ENCODE measurements at places on chromosomes 7 and 10.

- DNase-seq: no peak
Measured at GRCh38 chr10:10629512-10629911, 388.2 kb upstream of the CELF2 start.

GRCh38 chr7:65809982-65810288 lies 62.9 kb upstream of the VKORC1L1 start:
- DNase-seq: no peak

DNA sequence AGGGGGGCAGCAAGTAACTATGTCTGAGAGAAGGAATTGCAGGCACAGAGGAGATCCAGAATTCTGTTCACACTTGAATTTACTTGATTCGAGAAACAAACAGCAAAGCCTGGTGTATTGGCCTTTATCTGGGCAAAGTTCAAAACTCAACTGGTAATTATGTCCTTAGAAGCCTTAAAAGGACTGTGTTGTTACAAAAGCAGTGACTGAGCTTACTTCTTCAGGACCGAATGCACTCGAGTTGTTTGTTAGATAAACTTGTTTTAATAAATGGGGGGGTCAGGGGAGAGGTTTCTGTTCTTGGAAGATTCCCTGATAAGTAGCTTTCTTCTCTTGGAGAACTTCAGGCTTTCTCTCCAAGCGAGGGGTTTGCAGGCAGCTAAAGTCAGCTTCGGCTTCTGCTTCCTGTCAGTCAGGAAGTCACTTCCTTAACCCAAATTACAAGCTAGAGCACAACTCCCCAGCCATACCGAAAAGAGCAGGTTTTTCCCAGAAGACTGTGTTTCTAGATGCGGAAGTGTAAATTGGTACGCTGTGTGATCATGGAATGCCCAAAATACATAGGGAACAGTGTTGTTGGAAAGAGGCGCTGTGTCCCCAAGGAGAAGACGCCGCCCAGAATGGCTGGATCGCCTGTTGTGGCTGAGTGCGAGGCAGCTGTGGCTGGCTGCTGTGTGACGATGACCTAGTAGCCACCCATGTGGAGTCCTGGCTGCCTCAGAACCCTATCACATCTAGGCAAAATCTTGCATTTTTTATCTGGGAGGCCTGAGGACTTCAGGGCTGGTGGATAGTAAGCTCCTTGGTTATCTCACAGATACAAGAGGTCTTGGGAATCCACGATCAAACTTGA lies 110.4 kb downstream of the TCF7L2 start:
- DNase-seq: peak; percentile 25

DNA sequence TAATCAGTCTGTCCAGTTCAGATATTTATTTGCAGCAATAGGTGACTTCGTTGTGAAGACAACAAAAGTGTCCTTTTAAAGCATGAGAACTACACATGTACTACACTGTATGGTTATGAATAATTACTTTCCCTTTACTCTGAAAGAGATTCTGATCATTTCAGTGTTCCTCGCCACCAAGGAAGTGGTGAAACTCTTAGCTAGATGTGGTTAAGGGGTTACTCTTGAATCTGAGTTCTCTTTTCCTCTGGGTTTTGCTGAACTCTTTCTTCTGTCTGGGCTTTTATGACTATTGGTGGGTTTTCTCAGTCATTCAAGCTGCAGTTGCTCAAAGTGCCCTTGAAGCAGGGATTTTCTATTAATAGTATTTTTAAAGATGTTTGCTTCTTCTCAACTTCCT lies 127.9 kb upstream of the SEM1 start:
- DNase-seq: no peak

GRCh38 chr7:147096629-147097028 lies 980.0 kb downstream of the CNTNAP2 start:
- no peak for DNase-seq

DNA sequence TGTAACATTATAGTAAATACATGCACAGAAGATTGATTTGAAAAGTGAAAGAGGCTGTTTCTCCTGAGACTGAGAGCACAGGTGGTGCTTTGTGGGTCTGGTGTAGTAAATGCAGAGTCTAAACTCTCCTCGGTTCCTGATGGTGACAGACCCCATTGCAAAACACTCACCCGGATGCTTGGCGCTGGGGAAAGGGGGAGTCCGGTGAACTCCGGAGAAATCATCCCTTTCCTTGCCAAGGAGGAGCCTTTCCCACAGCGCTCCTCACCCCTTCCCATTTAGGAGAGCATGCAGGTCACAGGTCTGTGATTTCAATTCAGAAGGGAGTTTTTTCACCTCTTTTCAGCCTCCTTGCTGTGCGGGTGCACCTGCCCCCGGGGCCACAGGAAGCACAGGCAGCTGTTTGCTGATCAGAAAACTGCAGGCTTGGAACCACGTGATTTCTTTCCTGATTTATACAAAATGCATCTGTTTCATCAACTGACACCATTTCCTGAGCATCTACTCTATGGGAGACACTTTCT lies 75.6 kb upstream of the LYZL2 start:
- DNase-seq: no peak

DNA sequence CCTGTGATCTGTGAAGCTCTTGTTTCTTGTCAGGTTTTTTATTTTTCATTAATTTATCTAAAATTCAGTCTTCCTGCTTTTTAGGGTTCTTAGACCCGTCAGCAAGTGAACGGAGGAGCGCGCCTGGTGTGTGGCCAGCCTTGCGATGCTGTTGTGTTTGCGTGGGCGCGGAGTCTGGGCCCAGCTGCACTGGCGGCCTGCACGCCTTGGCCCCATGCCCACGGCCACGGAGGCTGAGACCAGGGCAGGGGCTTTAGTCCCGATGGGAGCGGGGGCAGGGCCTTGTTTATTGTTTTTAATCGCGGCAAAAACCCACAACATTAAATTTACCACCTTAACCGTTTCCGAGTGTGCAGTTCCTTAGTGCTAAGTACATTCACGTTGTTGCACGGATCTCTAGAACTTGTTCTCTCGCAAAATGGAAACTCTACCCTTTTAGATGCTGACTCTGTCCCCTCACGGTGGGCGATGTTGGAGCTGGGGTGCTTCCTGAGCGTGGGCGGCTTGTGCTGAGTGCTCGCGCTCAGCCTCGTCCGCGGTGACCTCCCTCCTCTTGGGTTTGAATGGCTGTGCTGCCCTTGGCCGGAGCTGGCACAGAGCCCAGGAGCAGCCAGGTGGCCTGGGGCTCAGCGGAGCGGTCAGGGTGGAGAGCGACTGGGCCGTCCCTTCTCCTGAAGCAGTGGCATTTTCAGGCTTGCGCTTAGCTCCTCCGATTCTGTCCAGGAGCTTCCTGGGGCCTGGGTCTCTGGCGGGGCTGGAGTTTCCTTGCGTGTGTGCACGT lies 69.1 kb downstream of the INPP5A start:
- peak; percentile 73 for DNase-seq

Data from adrenal gland (tissue), 19 donors.